Fibroblast of the aortic adventitia (primary cell): ENCODE measurements at places on chromosomes 6 and 20.

- DNase-seq: no peak
Observed at GRCh38 chr6:119445666-119446065, 96.1 kb upstream of the MAN1A1 start.

DNA sequence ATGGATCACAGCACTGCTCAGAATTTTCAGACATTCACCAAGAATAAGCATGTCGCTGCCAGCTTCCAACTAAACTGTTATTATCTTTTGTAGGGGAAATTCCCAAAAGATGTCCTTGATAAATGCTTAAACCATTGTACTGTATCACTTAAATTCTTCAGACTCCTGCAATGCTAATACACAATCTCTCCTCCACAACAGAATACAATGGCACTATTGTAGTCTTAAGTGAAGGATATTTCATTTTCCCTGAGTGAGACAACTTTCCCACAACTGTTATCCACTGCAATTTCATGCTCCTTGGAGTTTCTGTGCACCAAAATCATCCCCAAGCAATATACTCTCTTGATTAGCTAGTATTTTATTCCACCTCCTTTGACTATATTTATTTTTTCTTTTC, 189.7 kb downstream of the COL9A1 start:
- no peak for DNase-seq

DNA sequence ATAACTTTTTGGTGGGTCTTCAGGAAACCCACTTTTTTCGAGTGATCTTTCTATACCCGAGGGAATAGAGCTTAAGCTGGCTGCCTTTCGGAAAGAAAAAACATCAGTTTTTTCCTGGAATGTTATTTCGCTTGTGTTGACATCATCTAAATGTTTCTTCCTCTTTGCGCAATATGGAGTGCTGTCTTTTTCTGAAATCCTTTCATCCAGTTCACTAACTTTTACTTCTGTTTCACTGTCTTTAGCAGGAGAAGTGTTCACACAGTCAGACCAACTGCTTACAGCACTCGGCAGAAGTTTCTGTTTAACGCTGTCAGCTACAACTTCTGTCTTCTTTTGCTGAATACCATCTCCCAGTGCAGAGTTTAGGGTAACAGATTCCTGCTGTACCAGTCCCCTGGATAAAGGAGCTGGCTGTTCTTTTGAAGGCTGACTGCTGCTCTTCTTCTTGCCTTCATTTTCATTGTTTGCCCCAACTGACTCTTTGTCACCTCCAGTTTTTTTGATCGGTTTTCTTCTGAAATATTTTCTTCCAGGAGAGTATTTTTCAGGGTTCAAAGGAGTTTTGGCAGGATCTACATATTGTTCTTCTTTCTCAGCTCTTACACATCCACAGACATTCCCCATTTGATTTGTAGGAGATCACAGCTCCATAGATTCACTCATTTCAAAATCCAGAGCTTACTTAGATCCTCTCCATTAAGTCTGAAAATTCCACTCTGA, 50.0 kb upstream of the DST start:
- DNase-seq: peak; percentile 90

- no peak for DNase-seq
Observed at GRCh38 chr20:37880726-37881591, 22.0 kb upstream of the VSTM2L start.

GRCh38 chr6:150417899-150418826, 49.4 kb downstream of the IYD start:
- DNase-seq: peak; percentile 94

DNA sequence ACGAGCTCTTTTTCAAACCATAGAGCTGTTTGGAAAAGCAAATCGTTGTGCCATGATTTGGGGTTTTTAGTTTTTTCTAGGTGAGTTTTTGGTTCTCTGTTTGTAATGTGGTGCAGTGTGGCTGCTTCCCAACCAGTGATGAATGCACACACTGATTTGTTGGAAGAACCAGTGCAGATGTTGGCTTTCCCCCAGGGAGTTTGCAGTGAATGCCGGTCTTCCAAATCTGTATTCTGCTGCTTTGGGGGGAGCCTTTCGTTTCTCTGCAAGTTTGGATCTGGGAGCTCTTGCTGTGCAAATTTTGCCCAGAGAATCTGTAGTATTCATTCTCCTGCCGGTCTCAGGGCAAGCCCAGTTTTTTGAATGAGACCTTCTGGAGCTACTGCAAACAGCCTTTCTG, 14.5 kb downstream of the HECA start:
- DNase-seq: peak; percentile 82

GRCh38 chr6:46510651-46511050, 19.4 kb upstream of the RCAN2 start:
- DNase-seq: peak; percentile 77

DNA sequence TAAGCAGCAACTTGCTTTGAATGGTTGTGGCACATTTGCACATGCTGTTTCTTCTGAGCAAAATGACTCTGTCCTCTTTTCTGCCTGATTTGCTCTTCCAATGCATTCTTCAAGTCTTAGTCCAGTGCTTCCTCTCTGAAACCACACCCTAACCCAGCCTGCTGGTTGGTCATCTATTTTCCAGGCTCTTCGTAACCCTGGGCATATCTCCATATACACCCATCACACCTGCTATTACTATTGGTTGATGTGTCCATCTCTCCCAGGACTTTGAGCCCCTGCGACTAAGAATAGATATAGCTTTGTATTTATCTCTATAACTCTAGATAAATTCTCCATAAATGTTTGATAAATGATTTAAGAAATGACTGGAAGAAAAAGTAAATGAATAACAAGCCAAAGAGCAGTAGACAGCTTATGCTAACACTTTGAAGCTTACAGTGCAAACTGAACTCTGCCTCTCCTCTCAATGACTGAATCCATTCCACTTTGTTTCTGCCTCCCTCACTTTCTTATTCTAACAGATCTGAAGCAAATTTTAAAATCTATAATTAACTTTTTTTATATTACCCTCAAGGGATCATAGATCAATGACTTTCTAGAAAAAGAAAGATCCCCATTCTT, 59.7 kb upstream of the NT5E start:
- peak; percentile 37 for DNase-seq

- DNase-seq: no peak
Observed at GRCh38 chr20:58731192-58731591, 38.6 kb downstream of the NPEPL1 start.

DNA sequence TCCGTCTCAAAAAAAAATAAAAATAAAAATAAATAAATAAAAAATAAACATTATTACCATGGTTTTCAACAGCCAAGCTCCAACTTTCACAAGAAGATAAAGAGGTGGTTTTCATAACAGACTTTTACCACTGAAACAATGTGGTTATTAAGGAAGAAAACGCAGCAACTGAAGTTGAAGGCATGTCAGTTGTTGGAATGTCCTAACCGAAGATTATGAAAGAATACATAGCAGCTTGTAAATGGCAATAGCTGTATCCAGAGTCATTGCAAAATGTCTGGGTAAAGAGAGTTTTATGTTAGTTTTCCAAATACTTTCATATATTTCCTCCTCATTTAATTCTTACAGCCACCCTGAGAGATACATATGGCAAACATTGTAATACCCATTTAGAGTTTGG, 161.6 kb upstream of the MARCKS start:
- peak; percentile 67 for DNase-seq

DNA sequence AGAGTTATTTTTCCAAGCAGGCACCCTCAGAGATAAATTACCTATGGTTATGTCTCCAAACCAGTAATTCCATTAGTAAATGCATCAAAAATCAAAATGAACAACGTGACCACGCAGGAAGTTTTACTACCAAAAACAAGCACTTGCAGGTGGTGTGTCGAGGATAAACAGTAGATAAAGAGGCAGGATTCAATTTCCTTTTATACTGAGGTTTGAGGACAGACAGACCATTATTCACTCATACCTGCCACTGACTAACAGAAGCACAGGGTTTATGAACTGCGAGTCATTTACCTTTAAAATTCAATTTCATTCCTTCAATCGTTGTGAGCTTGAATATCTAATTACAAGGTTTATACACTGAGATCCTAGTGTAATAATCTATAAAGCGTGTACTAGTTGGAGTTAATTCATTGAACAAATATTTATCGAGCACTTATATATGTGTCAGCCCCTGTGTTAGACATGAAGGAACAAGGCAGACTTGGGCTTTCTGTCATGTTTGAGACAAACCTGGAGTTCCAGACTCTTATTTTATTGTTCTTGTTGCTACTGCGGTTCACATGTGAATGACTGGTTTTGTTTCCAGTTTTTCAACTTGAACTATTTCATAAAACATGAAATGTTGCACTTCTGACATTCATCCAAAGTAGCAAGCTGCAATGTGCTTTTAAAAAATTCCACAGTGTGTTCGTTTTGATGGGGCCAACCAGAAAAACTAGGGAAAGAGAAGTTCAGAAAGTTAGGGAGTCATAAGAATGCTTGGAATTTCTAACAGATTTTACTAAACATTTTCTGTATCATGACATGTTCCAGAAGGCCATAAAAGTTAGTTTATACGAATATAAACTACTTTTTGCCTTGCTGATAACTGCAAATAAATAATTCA, 205.6 kb downstream of the UST start:
- peak; percentile 83 for DNase-seq
